ENCODE measurements at places on chromosomes 1 and 21.

DNA sequence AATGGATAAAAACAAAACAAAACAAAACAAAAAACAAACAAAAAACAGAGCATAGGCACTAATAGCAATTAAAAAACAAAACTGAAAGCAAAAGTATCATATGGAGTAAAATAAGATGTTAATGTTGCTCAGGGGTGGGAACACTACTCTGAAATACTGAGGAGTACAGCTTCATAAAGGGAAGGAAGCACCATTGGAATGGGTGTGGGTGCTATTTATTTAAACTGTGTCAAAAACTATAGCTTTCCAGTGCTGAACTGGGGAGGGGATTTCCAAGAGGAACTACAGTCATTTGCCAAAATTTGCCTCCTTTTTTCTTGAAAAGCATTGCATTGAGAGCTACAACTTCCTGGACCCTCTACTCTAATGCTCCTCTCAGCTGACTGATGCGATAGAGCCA, 40.0 kb downstream of the SPTA1 start:
- no peak for DNase-seq

DNA sequence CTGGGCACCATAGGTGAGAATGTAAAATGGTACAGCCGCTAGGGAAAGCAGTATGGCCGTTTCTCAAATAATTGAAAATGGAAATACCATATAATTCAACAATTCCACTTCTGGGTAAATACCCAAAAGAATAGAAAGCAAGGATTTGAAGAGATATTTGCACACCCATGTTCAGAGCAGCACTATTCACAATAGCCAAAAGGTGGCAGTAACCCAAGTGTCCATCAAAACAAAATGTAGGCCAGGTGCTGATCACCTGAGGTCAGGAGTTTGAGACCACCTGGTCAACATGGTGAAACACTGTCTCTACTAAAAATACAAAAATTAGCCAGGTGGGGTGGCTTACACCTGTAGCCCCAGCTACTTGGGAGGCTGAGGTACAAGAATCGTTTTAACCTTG, 62.1 kb downstream of the OLIG1 start:
- no peak for DNase-seq

DNA sequence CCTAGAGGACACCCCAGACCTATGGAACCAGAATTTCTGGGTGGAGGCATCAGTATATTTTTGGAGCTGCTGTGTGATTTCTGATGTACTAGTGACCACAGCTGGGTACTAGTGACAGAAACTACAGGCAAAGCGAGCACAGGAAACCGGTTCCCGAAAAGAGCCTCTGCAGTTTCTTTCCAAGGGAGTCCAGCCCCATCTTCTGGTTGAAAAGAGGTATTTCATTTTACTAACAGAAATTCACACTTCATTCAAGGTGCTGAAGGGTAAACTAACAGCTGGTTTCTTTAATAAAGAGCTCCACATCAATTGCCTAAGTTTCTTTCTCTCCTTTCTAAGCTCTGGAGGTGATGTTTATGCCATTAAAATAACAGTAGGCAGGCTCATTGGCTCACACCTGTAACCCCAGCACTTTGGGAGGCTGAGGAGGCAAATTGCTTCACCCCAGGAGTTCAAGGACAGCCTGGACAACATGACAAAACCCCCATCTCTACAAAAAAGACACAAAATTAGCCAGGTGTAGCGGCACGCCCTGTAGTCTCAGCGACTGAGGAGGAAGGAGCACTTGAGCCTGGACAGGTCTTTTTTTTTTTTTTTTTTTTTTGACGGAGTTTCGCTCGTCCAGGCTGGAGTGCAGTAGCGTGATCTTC, 22.0 kb downstream of the THAP3 start:
- no peak for DNase-seq

- no peak for DNase-seq
These were observed 123.5 kb downstream of the TIAM1 start for GRCh38 chr21:31220575-31220974.

DNA sequence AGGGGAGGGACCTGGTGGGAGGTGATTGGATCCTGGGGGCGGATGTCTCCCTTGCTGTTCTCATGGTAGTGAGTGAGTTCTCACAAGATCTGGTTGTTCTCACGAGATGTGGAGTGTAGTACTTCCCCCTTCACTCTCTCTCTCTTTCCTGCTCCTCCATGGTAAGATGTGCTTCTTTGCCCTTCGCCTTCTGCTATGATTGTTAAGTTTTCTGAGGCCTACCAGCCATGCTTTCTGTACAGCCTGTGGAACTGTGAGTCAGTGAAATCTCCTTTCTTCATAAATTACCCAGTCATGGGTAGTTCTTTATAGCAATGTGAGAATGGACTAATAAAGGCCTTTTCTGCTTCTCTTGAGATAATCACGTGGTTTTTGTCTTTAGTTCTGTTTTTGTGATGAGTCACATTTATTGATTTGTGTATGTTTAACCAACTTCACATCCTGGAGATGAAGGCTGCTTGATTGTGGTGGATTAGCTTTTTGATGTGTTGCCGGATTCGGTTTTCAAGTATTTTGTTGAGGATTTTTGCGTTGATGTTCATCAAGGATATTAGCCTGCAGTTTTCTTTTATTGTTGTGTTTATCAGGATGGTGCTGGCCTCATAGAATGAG, 45.5 kb downstream of the RABGAP1L start:
- no peak for DNase-seq

DNA sequence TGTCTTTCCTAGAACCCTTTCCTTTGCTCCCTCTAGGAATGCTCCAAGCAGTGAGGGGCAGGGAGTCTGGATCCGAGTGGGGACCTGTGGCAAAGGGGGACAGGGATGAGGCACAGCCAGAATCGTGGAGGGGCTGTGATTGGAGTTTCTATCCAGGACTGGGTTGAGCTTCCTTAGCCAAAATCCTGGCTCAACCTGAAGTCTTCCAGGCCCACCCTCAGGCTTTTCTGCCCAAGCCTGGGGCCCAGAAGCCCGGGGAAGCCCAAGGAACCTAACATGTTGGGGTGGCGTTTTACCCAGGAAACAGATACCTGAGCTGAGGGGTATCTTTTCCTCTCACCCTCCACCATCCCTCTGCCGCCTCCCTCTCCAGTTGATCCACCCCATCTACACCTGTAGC, 5.4 kb downstream of the MYOG start:
- no peak for DNase-seq

DNA sequence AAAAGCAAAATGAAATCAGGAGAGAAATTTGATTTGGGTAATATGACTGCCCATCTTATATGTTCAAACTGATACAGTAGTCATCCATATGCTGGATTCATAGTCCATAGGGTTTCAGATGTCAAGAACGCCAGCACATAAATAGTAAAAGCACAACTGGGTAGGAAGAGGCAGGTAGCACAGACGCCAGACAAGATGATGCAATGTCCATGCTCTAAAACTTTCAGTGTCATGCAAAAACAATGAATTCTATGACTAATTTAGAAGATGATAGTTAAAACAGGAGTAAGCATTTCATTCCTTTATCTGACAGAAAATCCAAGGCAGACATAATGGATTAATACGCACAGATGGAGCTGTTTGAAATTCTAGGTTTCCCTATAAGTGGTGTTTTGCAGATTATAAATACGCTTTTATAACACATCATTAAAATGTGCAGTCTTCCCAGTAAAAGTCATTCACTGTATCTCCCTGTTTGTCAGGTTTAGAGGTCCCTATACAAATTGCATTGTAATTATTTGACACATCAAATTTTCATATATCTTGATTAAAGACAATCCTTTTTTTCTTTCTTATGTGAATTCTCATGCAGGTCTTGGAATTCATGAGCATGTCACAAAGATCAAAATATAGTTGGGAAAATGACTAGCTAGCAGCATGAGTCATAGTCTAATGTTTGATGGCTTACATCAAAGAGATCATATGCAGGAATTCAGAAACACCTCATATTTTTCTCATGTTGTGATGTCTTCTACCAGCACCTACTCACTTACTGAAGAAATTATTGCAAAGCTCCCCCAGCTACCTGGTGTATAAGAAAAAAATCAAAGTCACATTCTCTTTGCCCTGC, 139.9 kb downstream of the DSCAM start:
- DNase-seq = no peak

DNA sequence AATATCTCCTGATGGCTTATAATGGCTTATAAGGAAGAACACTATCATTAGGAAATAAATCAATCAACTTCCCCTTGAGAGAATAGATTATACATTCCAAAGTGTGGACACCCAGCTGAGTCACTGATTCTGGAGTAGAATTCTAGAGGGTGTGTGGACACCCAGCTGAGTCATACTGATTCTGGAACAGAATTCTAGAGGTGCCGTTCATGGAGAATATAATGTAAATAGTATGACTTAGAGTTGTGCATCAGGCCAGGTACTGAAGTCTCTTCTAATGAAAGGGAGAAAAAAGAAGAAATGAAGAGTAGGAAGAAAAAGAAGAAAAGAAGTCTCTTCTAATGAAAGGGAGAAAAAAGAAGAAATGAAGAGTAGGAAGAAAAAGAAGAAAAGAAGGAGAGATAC, 2.4 kb upstream of the USP33 start:
- DNase-seq = no peak

GRCh38 chr21:38439957-38440356, 58.3 kb downstream of the ERG start:
- DNase-seq = no peak

DNA sequence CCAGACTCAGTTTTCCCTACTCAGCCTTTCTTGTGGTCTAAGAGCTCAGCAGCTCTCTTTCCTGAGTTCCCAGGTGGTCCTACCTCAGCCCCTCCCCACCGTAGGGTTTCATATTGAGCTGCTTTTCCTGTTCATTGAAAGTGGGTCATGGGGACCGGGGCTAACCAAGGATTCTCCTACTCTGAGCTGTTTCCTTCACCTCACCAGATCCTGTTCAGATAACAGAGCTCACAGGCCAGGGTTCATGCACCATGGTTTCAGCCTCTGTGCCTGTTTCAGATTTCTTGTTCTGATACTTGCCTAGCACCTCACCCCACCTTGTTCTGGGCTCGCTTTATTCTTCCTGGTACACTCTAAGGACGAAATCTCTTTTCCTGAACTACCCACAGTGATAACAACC, 8.5 kb downstream of the UBQLN4 start:
- DNase-seq = no peak

GRCh38 chr1:236143104-236143948, 987 bp downstream of the GPR137B start:
- DNase-seq = peak; percentile 9

DNA sequence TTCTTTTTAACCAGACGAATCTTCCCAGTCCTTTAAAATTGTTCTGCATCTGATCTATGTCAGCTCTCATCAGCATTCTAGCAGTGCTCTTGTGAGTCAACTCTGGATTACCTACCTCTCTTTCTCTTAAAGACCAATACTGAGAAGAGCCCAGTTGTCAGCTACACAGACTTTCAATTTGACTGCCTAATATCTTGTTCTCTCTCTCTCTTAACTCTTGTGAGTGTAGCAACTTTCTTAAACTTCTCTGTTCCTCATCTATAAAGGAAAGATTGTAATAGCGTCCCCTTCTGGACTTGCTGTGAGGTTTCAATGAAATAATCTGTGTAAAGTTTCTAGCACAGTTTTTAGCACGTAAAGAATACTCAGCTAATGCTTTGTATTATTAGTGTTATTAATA, 499.3 kb upstream of the ADAMTS5 start:
- DNase-seq = no peak

DNA sequence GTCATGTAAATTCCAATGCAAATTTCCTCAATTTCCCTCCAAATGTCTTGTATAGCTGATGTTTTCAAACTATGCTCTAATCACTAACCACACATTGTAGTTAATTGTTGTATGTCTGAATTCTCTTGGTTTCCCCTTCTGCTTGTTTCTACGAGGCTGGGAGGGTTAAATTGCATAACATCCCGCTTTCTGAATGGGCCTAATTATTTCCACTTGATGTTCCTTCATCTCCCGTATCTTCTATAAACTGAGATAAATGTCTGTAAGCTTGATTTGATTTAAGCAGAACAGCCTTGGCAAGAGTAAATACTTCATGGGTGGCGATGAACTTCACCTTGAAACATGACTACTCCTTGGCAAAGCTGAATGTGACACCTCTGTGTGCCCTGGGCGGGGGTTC, 72.2 kb downstream of the SERINC2 start:
- DNase-seq = no peak

DNA sequence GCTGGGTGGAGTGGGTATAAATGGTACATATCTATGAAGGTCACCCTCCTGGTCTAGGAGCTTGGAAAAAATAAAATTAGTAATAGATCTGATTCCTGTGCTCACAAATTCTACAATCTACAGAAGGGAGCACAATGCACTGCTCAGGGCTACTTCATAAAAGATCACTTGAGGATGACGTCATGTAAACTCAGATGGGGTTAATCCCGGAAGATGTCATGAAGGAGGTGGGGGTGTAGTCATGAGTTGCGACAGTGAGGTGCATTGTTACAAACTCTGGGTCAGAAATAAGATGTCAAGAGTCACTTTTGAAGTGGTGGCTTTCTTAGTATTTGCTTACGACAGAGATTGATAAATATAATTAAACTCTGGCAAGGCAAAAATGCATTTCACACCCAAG, 68.2 kb downstream of the LHX9 start:
- no peak for DNase-seq

DNA sequence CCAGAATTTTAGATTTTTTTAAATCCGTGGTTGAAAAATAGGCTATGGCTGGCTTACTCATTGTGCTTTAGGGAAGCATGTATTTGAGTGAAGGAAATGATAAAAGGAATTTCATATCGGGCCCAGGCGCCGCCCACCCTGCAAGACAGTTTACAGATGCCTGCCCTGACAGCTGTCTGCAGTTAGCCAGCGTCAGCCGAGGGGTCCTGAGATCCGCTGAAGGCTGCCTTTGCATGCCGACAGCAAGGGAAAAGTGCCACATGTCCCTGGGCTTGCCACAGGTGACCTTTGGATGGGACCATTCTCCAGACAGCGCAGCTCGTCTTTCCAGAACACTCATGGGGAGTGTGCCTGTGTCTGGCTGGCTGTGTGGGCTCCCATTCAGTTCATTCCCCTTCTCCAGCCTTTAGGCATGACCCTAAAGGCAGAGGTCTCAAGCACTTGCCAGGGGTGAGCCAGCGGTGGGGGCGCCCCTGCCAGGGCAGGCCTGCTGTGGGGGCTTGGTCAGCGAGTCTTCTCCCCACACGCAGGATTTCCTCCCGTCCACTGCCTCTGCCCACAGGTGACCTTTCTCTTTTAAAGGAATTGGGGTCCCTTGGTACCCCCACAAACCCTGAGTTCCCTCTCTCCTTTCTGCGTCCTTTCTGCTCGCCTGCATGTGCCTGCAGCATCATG, 46.1 kb upstream of the TRAPPC10 start:
- DNase-seq = no peak
